T-helper 17 cell (primary cell): ENCODE measurements at places on chromosomes 11 and 22. TPM values are rescaled to one million over a fixed set of nuclear protein-coding genes. Genes with fewer than 3 reads are reported as not detected.

DNA sequence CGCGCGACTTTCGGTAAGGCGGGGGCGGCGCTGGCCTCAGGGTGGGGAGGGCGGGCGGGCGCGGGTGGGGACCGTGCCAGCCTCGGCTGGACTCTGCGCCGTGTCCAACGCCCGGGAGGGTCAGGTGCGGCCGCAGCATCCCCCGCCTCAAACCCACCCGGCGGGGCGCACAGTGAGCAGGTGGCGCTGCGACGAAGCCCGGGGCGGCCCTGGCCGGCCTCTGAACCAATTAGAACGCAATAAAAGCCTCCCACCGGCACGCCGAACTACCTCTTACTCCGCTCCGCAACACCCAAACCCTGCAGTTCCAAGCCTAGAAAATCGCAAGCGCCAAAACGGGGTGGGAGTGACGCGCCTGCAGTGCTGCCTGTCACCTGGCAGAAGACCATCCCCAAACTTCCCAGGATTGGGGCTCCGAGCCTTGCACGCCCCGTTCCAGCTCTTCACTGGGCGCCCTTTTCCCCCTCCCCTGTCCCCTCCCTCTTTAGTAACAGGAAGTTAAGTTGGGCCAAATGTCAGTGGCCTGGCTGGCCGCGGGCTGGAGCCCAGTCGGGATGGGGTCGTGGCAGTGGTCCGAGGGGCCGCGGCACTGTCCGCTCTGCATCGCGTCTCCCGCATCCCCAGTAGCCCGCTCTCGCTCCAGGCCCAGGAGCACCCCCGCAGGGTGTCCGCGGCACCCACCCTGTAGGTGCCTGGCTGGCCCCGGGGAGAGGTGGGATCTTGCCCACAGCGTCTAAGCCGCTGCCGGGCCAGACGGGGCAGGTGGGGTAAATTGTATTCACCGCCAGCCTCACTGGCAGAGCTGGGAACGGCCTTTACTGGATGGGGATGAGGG is 541 bp downstream of the MICAL2 start:
- peak; percentile 28 for DNase-seq

The IGLL1 gene
- not detected for total RNA-seq

- DNase-seq = no peak
Measured at GRCh38 chr11:31728432-31728831, 82.7 kb downstream of the PAX6 start.

GRCh38 chr11:12016246-12016645 is 7.8 kb upstream of the DKK3 start:
- DNase-seq = no peak

The HORMAD2 gene
- not detected for total RNA-seq

DNA sequence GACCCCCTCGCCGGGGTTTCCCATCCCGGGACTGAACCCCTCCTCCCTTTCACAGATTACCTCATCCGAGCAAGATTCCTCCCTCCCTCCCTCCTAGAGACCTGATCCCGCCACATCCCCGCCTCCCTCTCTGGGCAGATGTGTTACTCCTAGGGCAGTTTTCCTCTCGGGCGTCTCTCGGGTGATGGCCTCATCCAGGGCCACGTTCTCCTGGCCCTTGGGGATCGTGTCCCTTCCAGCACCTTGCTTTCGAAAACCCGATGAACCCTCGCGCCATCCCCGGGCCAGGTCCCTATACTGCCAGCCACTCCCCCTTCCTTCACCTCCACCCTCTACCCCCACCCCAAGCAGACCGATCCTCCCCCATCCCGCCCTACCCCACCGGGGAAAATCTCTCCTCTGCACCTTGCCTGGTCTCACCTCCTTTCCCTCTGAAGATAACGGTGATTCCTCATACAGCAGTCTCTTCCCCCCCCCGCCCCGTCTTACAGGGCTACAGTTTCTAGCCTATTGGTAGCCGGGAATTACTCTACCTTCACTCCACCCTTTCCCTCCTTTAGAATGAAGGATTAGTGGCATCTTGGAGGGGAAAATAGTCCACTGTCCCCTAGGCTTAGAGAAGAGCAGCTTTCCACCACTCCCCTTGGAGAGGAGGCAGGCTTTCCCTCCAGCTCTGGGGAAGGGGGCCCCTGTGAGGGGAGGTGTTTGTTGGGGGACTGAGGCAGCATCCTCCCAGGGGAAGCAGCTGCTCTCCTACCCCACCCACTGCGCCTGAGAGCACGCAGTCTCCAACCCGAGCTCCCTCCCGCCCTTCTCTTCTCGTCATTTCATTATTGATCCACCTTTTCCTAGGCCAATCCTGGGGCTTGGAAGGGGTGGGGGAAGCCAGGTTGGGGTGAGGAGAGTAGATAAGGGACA is 1.2 kb downstream of the KMT2A start:
- peak; percentile 21 for DNase-seq

The VPS26B gene
- total RNA-seq = 51.1 TPM

The TMPRSS4 gene
- not detected for total RNA-seq

DNA sequence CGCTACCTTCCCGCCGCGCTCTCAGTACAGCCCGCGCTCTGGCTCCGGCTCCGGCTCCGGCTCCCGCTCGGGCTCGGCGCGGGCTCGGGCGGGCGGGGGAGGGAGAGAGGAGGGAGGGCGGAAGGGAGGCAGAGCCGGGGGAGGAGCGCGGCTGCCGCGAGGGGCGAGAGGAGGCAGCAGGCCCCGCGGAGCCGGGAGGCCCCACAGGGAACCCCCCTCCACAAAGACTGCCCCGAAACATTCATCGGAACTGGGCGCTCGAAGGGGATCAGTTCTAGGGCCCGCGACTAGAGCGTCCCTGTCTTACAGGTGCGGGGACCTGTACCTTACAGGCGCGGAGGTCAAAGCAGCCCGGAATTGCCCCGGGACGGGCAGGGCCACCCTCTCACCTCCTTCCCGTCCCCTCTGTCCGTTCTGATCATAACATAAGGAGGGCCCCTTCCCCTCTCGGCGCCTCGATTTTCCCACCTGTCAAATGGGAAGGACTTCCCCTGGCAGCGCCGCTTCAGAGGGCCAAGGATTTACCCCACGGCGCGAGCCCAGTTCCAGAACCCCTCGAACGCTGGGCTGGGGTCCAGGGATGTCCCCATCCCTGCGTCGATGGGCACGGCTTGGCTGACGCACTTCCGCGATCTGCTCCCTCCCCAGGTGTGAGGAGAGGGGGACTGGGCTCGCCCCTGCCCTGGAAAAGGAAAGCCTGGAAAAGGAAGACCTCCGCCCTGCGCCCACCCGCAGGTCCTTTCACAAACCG is at the start of gene SHISA8:
TSS of gene SHISA8 (minus strand) at position 40 of the 751 bp plus-strand sequence. CDS start 407 bp downstream, outside the sequence.
- DNase-seq = peak; percentile 58

DNA sequence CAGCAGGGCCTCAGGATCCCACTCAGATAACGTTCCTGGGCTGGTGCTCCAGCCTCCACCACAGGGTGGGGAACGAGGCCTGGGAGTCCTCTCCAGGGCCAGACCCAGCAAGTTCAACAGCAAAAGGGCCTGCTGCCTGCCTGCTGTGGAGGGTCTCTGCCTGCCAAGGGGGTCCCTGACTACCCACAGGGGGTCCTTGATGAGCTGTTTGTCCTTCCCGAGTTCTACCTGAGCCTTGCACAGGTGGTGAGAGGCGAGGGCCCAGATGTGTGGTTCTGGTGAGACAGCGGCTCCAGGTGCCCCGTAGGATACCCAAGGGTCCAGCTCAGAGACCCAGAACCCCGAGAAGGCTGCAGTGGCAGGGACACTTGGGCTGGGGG is 4.4 kb downstream of the DUSP8 start:
- no peak for DNase-seq

- DNase-seq = no peak
Measured at GRCh38 chr22:20510811-20511577, 3.6 kb downstream of the MED15 start.

The SYT7 gene
- total RNA-seq = not detected

DNA sequence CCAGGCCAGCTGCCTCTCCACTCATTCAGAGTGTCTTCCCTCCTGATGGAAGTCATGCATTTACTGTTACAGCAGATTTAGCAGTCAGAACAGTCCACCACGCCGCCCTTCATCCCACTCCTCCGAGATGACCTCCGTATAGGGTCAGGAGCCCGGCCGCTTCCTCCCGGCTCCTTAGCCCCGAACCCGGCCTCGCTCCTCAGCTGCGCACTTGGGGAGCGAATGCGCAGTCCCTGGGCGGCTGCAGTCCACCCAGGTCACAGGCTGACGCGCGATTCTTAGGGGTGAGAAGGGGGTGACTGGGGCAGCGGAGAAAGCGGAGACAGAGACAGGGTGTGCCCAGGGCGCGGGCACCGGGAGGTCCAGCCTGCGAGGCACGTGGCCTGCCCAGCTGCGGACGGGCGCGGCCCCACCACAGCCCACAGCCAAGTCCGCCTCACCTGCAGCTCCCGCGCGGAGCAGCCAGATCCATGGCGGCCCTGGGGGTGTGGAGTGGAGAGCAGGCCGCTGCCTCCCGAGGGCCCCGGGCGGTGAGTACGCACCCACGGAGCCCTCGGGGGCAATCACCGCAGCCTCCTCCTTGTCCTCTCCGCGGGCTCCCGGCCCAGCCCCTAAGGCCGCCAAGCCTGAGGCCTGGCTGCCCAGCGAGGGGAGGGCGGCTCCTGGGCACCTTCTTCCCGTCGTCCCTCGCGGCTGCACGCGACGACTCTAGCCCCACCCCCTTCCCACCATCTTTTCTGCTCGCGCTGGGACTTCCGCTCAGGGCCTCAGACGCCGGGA is 286.6 kb downstream of the BRD1 start:
- DNase-seq = no peak

GRCh38 chr11:102415304-102415916 is 37.2 kb downstream of the TMEM123 start:
- DNase-seq = no peak

The MRGPRX4 gene
- not detected for total RNA-seq

GRCh38 chr11:518463-519202 is 11.6 kb upstream of the RNH1 start:
- DNase-seq = peak; percentile 93

DNA sequence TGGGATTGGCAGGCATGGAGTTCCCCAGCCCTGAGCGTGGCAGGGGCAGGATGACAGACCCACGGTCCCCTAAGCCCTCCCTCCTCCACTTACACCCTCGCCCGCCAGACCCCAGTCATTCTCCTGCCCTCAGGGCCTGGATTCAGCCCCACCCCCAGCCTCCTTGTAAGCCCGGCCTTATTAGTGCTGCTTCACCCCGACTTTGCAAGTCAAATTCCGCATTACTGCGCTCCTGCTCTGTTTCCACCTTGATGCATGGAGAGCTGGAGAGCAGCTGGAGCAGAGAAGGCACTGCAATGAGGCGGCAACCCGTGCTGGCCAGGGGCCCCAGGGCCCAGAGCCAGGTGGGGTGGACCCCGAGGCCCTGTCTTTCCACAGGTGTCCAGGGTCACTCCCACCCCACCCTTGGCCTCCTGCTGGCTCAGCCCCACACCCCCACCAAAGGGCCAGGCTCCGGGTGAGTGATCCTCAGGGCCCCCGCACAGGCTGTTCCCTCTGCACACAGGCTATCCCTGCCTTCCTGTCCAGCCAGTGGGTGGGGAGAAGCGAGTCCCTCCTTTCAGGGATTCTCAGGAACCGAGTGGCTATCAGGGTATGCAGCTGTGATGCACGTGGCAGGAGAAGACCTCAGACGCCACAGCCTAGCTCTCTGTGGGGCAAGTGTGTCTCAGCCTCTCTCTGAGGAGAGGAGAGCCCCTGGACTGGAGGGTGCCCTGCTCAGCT is 36.4 kb downstream of the RTN4R start:
- DNase-seq = no peak

DNA sequence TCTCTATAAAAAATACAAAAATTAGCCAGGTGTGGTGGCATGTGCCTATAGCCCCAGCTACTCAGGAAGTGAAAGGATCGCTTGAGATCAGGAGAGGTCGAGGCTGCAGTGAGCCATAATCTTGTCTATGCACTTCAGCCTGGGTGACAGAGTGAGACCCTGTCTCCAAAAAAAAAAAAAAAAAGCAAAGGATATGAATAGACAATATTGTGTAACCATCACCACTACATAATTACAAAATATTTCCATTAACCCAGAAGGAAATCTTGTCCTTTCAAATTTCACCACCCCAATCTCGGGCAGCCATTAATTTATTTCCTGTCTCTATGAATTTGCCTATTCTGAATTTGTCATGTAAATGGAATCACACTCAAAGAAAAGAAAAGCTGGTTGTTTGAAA is 21.2 kb downstream of the RSF1 start:
- DNase-seq = no peak

GRCh38 chr11:12330485-12331231 is 46.7 kb upstream of the PARVA start:
- DNase-seq = no peak

GRCh38 chr11:96263238-96263763 is 79.7 kb downstream of the MAML2 start:
- no peak for DNase-seq

- no peak for DNase-seq
Measured at GRCh38 chr22:24957043-24957442, 4.5 kb downstream of the KIAA1671 start.

- DNase-seq = peak; percentile 22
Measured at GRCh38 chr22:37566329-37566837, 6.1 kb downstream of the CDC42EP1 start.

- no peak for DNase-seq
Measured at GRCh38 chr11:122308226-122308625, 192.2 kb upstream of the BLID start.

The CRYBB3 gene
- not detected for total RNA-seq

- DNase-seq = no peak
Measured at GRCh38 chr11:19546325-19546724, 166.3 kb upstream of the NAV2 start.

DNA sequence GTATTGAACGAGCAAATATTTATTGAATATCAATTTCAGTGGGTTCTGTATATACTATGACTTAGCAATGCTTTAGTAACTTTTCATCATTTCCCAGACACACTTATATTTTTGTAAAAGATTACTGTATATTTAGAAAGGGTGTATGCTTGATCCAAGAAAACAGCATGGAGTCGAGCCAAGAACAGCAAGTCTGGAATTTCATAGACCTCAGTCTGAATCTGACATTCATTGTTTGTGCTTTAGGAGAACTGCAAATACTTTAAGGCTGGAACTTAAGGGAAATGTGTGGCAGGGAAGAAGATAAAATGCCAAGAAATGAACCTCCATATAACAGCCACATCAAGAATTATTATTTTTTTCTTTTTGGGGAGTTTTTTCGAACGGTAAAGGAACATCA is 1156.8 kb downstream of the LRRC4C start:
- no peak for DNase-seq

The MUC6 gene
- total RNA-seq = not detected

The APOA1 gene
- not detected for total RNA-seq

DNA sequence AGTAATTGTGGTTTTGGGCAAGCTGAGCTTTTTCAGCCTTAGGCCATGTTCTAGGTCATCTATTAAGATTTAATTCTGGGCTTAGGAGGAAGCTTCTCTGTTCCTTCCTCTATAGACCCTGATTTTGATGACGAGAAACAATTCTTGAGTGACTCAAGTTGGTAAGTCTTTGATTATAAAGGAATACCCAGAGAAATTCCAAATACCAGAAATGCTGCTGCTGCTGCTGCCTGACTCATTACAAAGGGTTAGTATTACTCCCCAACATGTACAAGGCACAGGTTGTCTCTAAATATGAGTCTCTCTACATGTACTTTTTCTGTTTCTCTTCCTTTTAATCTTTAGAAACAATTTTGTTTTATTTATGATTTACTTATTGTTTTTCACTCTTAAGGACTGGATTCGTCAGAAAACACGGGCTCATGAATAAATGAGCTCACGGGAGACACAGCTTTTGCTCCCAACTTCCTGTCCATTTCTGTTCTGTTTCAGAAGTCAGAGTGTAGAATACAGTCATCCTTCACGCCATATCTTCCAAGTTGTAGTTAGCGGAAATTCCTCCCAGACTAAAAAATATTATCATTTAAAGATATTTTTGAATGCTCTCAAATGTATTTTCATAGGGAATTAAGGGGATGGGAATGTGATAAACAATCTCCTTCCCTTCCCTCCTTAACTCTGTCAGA is 31.8 kb upstream of the RBMXL2 start:
- no peak for DNase-seq

GRCh38 chr11:10067629-10068300 is 226.3 kb downstream of the SBF2 start:
- no peak for DNase-seq

The RAC2 gene
- total RNA-seq = 478 TPM
